ENCODE measurements at places on chromosomes 16 and 17.

GRCh38 chr17:82831818-82832200 is 8.0 kb downstream of the ZNF750 start:
- DNase-seq, result no peak

GRCh38 chr16:80060470-80060869 is 459.9 kb upstream of the MAF start:
- no peak for DNase-seq

GRCh38 chr17:78512976-78513375 is 64.2 kb downstream of the DNAH17 start:
- no peak for DNase-seq

- DNase-seq, result no peak
These were observed 33.3 kb downstream of the CBFA2T3 start for GRCh38 chr16:88943741-88944140.

- DNase-seq, result no peak
These were observed 15.6 kb downstream of the PDK2 start for GRCh38 chr17:50110591-50111349.

DNA sequence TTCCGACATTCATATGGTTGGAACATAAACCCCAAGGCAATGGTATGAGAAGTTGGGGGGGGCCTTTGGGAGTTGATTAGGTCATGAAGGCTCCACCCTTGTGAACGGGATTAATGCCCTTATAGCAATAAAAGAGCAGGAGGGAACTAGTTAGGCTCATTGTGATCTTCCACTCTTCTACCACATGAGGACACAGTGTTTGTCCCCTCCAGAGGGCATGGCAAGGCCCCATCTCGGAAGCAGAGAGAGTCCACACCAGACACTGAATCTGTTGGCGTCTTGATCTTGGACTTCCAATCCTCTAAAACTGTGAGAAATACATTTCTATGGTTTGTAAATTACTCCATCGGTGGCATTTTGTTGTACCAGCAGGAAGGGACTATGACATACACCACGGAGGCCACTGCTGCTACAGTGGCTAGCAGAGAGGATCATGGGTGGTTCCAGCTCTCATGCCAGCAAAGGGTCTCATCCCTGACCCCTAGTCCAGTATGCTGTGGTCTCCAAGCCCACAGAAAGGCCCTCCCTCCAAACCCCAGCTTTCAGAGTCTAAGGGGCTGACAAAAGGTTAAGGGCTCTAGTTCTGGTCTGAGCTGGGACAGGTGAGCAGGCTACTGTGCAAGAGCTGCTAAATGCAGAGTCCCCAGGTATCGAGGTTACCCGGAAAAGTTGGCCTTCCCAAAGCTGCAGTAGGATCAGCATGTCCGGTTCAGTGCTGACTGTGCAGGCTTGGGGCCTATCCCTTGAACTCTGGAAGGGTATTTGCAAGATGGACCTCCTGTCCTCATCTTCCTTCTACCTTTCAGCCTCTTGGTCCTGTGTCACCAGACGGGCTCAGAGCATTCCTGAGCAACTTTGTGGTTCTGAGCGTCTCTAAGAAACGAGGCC is 12.2 kb downstream of the CCR7 start:
- DNase-seq, result peak; percentile 58

DNA sequence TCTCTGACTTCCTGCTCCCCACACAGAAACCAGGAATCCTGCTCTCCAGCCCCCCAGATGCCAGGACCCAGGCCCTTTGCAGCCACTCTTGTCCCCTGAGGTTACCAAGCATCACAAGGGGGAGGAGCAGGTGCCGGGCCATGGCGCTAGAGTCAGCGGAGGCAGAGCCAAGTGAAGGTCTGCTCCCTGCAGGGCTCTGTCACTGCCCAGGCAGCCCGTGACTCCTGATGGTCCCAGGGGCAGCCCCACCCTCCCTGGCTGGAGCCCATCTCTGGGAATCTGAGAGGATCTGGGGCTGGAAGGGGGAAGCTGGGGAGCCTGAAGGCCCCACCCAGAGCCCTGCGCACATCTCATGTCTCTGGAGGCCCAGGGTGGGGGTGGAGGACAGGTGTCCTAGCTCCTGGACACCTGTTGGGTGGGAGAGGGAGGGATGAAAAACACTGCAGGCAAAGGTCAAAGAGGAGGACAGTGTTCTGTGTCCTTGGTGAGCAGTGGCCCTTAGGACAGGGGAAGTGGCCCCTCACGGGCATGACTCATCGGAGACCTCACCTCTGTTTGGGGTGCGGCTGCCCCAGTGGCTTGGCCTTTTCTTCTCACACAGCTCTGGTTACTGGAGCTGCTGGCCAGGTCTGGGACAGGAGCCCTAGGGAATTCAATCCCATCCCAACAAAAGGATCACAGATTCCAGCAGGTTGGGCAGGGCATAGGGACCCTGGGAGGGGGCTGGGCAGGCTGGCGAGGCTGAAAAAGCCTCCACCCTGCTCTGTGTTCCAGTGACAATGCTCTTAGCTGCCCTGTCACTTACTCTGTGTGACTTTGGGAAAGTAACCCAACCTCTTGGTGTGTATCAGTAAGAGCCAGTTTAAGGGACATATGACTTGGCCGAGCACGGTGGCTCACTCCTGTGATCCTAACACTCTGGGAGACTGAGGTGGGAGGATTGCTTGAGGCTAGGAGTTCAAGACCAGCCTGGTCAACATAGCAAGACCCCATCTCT is at the start of gene PRSS36:
Gene PRSS36 (minus strand): TSS at position 173 of the 997 bp plus-strand sequence. CDS start 31 bp downstream, at position 142.
- no peak for DNase-seq

DNA sequence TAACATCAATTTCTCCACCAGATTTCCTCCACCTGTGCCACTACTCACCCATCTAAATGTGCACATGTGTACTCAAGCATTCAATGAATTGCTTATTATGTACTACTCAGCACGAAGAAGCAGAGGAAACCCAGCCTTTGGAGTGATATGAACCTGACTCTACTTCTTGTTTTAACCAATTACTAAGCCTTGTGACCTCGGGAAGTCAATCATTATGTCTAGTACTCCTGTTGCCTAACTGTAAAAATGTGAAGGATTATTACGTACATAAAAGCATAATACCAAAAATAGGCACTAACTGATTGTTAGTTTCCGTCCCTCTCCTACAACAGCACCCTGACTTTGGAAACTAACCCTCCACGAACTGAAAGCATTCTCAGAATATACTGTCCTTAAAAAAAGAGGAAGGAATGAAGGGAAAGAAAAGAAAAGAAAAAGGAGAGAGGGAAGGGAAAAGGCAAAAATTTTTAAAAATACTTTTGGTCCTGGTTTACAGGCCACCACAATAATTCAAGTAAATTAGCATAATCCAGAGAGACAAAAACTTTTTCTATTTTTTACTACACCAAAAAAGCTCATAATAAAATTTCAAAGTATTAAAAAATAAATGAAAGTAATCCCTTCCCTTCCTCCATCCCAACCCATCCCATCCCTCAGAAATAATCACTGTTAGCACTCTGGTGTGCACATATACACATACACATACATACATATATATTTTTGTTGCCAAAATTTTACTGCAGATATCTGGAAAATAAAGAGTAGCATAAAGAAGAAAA is 53.6 kb downstream of the KANSL1 start:
- DNase-seq, result no peak

DNA sequence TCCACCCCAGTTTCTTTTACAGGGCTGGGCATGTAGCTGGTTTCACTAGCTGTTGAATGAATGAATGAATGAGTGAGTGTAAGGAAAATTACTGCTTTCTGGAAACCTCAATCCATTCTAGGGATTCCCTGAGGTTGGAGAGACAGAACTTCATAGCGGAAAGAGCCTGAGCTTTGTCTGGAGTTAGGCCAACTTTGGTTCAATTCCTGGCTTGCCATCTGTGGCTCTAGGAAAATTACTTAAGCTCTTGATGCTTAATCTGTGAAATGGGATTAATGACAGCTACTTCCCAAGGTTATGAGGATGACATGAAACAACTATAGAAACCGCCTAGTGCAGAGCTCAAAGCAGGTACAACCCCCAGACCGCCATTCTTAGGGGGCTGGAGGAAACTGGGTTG is 76.3 kb upstream of the AXIN2 start:
- DNase-seq, result no peak

DNA sequence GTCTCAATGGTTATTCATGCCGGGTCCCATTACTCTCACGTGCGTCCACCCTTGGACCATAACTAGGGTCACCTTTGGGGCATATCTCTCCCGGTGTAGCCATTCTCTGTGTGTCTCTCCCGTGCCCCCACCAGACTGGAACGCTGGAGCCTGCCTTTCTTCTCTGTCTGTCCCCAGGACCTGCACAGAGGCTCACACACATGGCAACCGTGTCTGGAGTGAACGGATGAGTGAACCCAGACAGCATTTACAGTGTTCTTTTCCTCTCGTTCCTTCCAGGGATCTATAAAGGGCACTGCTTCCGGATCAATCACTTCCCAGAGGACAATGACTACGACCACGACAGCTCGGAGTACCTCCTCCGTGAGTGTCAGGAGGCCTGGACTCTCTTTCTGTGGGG is 26.4 kb upstream of the CACNG1 start:
- DNase-seq, result no peak

GRCh38 chr16:83354015-83354414 is 453.8 kb upstream of the HSBP1 start:
- DNase-seq, result no peak

GRCh38 chr17:6948976-6949375 is 46.9 kb upstream of the ALOX12 start:
- DNase-seq, result no peak

GRCh38 chr16:18846416-18846815 is 45.1 kb upstream of the ARL6IP1 start:
- no peak for DNase-seq

DNA sequence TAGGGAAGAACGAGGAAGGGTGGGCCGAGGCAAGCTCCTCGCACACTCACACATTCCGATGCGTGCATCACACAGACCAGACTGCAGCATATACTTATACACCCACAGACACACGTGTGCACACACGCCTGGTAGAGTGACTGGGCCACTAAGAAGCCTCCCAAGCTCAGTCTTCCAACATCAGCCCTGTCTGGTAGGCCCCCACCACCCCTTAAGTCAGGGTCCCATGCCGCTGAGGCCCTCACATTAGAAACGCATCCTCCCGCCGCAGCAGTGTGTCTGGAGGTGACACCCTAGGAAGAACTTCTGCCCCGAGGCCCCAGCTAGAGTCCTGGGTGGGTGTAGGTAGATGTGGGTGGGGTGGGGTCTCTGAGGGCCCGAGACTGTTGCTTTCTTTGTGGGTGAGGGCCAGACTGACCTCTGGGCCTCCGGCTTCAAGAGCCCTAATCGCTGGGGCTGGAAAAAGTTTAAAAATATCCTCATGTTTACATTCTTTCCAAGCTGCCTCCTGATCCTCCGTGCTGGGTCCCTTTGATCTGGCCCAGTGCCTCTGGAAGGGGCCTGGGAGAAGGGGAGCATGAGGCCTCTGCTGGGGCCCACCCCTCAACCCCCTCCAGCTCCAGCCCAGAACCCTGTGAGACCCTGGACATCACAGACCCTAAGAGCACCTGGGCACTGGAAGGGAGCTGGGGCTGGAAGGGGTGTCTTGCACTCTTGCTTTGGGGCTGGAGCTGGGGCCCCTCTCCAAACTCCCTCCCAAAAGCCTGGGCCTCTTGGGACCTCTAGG is 13.6 kb downstream of the CDH16 start:
- no peak for DNase-seq

GRCh38 chr16:68113059-68113761 is 28.0 kb downstream of the NFATC3 start:
- DNase-seq, result no peak

- no peak for DNase-seq
These were observed 8.7 kb downstream of the ZNF276 start for GRCh38 chr16:89729863-89730593.

GRCh38 chr16:67926181-67926750 is 5.4 kb downstream of the CTRL start:
- DNase-seq, result no peak

DNA sequence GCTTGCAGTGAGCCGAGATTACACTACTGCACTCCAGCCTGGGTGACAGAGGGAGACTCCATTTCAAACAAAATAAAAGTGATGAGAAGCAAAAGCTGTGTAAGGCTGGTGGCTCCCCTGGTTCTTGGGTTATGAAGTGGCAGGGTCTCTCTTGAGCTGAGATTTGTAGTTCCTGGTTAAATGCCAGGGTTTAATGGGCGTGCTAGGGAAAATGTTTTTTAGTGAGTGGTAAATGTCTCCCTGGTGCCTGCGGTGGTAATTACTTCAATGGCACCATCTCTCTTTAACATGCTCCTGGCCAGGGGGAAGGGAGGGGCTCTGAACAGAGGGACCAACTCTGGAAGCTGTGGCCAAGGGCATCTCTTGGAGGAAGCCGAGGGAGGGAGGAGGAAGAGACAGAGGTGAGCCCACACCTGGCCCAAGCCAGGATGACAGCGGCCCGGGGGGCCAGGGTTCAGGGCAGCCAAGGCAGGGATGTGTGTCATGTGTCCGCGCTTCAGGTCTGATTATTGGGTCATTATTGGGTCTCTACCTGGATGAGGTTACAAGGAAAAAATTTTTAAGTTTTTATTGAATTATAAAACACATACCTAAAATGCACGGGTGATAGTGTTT is 17.8 kb upstream of the RPL38 start:
- DNase-seq, result no peak

GRCh38 chr17:44451832-44452231 is 51.4 kb downstream of the GPATCH8 start:
- no peak for DNase-seq

DNA sequence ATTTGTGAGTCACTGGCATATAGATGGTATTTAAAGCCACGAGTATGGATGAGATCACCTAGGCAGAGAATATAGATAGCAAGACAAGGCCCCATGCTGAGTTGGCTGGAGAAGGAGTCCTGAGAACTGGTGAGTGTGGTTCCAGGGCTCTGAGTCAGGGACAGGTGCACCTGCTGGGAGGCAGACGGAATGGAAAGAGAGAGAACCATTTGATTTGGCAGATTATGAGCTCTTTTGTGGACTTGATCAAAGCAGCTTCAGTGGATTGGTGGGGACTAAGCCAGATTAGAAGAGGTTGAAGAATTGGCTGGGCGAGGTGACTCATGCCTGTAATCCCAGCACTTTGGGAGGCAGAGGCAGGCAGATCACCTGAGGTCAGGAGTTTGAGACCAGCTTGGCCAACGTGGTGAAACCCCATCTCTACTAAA is 4.3 kb upstream of the C16orf92 start:
- no peak for DNase-seq

- DNase-seq, result no peak
These were observed 7.0 kb upstream of the MILR1 start for GRCh38 chr17:64441772-64442540.

- DNase-seq, result no peak
These were observed 1.4 kb downstream of the HES7 start for GRCh38 chr17:8122422-8122923.

GRCh38 chr17:45197108-45197507 is 24.6 kb upstream of the FMNL1 start:
- no peak for DNase-seq

GRCh38 chr17:51352798-51353197 is 92.5 kb downstream of the UTP18 start:
- no peak for DNase-seq

All from upper lobe of right lung (tissue), 1 donor.